Pons (tissue), 1 donor: ENCODE measurements at places on chromosomes 2 and 18.

DNA sequence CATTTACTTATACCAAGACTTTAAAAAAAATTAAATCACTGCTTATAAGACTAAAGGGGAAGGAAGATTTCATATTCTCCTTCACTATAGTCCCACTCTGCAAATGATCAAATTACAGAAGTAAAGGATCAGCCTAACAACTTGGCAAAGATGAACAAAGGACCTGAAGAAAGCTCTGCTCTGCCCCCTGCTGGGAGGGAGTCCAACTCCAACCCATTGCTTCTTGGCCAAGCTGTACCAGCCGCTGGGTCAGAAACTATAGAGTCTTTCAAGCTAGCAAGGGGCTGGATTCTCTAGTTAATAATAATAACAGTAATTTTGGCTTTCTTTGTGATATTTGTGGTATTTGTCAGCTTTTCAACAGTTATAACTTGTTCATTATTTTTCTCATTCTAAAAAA is 927.0 kb upstream of the CRIM1 start:
- DNase-seq = peak; percentile 71

GRCh38 chr2:26691881-26692278 is 642 bp upstream of the KCNK3 start:
- DNase-seq = no peak

DNA sequence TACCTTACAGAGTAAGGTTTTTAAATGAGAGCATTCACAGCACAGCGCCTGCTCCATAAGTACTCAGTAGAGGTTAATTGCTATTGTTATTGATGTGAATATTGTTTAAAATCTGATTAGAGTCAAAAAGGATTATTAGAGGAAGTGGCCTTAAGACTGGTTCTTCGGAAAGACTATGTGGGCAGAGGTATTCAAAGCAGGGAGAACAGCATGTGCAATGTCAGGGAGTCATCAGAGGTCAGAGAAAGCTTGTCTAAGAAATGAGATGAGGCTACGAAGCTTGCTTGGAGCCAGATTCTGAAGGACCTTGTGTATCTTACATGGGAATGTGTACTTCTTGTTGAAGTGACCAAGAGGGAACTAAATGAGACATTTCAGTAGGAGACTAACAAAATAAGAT is 49.8 kb downstream of the PMS1 start:
- no peak for DNase-seq

DNA sequence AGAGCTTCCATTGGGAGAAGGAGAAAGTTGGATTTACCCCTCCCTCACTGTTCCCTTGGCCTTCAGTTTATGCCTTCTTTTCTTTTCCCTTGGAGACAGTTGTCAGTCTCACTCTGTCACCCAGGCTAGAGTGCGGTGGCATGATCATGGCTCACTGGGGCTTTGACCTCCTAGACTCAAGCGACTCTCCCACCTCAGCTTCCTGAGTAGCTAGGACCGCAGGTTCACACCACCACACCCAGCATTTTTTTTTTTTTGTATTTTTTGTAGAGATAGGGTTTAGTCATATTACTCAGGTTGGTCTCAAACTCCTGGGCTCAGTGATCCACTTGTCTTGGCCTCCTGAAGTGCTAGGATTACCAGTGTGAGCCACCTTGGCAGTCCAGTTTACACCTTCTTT is 49.9 kb downstream of the SLC9A4 start:
- no peak for DNase-seq

- no peak for DNase-seq
Measured at GRCh38 chr18:3111523-3112240, 98.7 kb upstream of the LPIN2 start.

DNA sequence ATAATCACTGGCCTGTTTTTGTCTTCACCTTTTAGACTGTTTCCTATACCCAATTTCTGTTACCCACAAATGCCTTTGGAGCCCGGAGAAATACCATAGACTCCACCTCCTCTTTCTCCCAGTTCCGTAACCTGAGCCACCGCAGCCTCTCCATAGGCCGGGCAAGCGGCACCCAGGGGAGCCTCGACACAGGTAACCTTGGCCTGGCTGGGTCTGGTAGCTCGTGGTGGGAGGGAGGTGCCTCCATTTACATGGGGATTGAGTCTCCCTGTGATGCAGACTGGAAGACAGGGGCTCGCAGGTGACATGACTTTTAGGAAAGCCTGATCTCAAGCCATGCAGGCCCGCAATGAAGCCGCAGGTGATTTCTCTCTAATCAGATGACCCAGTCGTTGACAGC is 100.6 kb downstream of the CABLES1 start:
- no peak for DNase-seq

DNA sequence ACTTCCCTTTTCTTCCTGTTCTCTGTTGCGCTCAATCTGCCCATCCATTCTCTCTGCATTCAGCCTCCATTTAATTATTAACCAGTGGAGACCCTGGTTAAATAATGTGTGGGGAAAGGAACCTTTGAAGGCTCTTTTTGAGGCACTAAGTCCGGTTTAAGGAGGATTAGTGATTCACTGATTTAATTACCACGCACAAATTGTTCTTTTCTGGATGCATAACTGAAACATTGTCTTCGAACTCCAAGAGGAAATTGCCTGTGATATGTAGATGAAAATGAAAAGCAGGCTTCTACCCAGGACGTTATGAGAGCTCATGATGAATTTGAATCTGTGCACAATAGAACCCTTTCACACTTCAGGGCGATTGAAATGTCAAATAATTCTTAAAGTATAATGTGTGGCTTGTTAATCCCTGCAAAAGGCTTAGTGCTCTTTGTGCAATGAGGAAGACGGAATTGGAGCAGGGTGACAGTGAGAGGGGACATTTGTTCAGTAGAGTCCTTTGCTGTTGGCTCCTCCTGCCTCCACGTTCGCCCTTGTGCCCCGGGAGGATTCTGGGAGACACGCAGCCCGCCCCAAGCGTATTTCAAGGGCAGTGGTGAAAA is 51.1 kb upstream of the ZNF236 start:
- peak; percentile 28 for DNase-seq
